ENCODE measurements at places on chromosomes 1 and 21. TPM values are rescaled to one million over a fixed set of nuclear protein-coding genes. Genes with fewer than 3 reads are reported as not detected.
A peak's percentile ranks its signal among the peaks of the same experiment; 100 is the strongest.

The LPAR3 gene
- total RNA-seq, result 3.0 TPM

The SLC35F3 gene
- total RNA-seq, result 0.70 TPM

The VAV3 gene
- 5.1 TPM for total RNA-seq

DNA sequence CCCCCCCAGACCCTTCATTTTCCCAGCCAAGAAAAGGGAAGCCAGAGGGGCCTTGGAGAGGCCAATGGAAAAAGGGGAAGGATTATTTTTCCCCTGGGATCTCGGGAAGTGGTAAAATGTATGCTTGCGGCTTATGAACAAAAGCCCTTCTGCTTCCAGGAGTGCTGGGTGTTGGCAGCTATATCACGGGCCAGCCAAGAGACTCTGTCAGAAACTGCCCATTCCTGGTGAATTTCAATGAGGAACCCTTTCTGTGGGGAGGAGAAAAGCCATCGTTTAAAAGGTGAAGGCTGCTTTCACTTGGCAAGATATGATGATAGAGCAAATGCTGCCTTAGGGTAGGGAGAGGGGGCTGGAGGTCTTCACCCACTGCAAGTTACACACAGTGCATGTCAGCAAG is 69.7 kb upstream of the ZC3H12A start:
- no peak for DNase-seq

GRCh38 chr1:78490861-78491450 is at the start of gene PTGFR:
PTGFR (plus strand) TSS chr1:78490974; CDS start chr1:78492744, 1,770 bp downstream.
- peak; percentile 58 for DNase-seq

DNA sequence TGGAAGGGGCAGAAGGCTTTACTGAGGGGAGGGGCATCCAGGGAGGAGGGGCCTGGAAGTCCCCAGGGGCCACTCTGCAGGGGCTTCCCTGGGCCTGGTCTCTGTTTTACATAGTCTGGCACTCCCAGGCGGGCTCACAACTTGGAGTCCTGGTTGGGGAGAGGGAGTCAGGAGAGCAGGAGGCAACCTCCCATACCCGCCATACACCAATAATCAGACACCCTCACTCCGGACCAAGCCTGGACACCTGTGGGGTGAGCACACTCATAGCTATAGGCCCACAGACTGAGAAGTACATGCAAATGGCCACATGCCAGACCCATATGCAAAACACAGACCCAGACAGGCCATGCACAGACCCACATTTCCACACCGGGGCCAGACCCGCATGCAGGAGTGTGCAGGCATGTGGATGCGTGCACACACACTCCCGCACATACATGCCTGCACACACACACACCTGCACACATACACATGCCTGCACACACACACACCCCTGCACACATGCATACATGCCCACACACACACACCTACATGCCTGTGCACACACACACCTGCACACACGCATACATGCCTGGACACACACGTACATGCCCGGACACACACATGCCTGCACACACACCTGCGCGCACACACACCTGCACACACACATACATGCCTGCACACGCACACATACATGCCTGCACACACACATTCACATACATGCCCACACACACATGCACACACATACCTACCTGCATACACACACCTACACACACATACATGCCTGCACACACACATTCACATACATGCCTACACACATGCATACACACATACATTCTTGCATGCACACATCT is 89.5 kb upstream of the RUNX3 start:
- peak; percentile 40 for DNase-seq

DNA sequence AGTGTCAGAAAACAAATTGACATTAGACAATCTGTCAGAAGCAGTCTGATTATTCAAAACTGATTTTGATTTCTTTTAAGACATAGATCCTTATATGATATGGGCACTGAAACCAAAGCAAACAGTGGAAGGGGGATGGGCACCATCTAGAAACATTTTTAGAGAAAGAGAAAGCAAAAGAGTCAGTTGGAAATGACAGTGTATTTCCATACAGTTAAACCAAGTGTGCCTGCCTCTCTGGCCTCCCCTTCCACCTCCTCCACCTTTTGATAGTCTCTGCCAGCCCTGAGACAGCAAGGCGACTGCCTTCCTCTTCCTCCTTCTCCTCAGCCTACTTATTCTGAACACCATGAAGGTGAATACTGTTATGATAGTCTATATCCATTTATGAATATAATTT is 949.7 kb downstream of the AMY1C start:
- DNase-seq, result no peak

DNA sequence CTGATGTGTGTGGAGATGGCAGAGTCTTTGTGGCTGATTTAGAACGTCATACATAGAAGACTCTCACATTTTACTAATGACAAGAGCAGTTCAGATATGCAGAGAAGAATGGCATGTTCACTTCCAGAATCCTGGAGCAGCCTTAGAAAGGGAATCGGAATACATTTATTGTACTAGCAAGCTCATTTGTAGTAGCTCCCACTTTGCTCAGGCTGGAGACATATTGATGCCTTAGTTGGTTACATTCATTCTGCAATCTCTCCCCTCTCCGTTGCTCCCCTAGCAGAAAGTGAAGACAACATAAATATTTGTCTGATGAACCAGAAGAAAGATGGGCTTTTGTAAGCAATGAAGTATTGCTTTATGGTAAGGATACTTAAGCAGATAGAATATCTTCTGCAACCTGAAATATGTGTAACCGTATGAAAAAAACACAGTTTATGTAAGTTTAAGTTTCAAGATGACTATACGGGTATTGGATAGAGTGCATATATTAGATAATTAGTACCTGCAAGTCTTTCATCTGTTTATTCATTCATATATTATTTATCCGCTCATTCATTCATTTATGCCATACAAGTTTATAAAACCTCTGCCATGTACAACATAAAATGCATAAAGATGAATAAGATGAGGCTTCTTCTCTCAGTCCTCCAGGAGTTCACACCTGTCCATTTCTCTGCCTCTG is 135.7 kb downstream of the CNIH3 start:
- no peak for DNase-seq

Measured in H9 (cell line).